ENCODE measurements at places on chromosomes 16 and 17.

DNA sequence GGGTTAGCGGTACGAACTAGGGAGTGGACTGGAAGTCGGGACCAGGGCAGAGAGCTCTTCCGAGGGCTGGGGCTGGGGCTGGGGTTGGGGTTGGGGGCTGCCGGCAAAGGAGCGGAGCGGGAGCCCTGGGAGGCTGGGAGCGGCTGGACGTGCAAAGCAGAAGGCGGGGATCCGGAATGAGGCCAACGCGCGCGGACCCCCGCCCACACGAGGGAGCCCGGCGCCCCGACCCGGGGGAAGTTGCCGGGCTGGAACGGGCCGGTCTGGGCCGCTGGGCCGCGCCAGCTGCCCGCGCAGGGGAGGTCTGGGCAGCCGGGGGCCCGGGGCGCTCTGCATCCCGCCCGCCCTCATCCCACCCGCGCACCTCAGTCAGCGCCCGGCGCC lies 323 bp downstream of the ST3GAL2 start:
- DNase-seq, result no peak

- no peak for DNase-seq
Observed at GRCh38 chr17:33871720-33872540, 383.2 kb upstream of the CCL2 start.

DNA sequence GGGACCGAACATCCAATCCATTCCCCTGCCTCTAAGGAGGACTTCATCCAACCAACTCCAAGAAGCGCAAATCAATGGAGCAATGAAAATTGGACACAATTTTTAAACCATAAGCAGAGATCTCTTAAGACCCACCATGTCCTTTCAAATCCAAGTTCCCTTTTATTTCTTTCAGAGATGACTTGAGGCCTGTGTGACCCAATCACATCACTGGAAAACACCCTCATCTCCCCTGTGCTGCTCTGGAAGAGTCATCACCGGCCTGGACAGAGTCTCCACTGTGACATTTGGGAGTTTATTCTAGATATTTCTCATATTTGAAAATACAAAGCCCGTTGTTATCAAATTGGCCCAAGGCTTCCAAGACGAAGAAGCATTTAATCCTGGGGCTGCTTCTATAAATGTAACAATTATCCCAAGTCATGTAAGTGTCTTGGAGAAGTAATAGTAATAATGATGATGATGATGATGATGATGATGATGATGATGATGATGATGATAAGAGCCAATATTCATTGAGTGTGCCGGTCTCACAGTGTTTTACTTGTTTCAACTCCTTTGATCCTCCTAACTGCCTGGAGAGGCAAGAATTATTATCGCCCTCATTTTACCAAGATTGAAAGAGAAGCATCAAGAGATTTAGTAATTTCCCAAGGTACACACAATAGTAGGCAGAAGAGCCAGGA lies 72.1 kb downstream of the COPRS start:
- DNase-seq, result no peak

DNA sequence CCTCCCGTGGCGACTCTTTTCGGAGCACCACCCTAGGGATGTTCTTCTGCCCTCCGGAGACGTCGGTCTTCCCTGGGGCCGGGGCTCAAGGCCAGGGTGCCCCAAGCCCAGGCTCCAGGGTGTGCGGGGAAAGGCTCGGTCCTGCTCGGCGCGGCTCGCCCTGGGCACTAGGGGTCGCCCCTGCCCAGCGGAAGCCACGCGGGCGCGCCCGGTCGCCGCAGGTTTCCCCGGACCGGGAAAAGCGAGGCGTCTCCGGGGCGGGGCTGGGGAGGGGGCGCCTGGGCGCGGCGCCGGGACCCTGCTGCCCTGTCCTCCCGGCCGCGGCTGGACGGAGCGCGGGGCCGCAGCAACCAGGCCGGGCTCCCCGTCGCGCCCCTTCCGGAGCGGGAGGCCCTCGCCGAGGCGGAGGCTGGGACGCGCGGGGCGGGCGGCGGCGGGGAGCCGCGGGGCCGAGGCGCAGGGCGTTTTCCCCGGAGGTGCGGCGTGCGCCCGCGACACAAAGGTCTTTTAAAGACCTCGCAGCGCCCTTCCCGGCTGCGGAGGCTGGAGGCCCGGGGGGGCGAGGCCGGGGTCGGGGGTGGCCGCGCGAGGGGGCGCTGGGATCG lies 76.4 kb downstream of the MRC2 start:
- DNase-seq, result peak; percentile 31

- DNase-seq, result no peak
Observed at GRCh38 chr16:86424398-86424797, 85.9 kb upstream of the FOXF1 start.
